ENCODE measurements at places on chromosomes 12 and 14.

DNA sequence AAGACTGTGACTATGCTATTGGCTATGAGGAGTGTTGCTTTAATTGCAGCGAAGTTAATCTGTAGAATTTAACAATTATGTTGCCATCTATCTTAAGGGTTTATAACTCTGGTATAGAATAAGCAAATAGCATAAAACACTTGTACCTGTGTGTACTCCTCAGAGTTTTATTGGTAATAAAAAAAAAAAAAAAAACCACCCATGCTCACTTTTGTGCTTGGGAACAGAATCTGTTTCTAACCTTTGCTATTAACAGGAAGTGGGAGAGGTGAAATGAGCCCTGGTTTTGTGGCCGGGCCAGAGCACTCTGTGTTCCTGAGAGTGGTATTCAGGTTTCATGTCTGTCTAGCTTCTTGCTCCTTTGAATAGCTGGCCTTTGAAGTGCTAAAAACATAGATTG lies 53.1 kb downstream of the PDE3A start:
- DNase-seq = no peak

- no peak for DNase-seq
These were observed 35.1 kb upstream of the PPP2R5C start for GRCh38 chr14:101726295-101726953.

DNA sequence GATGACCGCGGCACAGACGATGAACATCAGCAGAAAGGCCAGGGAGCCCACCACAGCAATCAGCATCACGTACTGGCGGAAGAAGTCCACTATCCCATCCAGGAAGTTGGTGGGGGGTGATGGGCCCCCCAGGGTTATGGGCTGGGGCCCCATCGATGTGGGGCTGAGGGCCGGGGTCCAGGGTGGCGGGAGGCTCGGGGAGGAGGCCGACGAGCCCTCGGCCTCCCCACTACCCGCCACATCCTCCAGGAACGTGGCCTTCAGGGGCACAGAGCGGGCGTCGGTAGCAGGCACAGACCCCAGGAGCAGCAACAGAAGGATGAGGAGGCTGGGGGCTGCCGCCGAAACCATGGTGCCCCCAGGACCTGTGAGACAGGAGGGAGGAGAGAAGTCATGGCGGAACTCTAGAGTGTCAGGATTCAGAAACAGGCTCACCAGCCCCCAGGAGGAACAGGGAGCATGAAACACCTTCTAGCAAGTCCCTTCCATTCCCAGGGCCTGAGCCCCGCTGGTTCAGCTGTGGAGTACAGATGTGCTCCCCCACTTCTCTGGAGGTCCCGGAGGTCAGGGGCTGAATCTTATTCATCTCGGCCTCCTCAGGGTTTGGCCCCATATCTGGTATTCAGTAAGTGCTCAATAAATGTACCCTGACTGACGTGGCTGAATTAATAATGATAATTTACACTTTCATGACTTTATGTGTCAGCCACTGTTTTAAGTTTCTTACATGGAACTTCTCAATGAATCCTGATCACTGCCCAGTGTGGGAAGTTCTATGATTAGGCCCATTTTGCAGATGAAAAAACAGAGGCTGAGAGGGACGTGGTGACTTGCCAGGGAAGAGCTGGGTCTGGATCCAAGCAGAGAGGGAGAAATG lies 5.6 kb downstream of the TMEM119 start:
- DNase-seq = no peak

GRCh38 chr12:22610131-22610530 lies 14.8 kb upstream of the ETNK1 start:
- DNase-seq = no peak

DNA sequence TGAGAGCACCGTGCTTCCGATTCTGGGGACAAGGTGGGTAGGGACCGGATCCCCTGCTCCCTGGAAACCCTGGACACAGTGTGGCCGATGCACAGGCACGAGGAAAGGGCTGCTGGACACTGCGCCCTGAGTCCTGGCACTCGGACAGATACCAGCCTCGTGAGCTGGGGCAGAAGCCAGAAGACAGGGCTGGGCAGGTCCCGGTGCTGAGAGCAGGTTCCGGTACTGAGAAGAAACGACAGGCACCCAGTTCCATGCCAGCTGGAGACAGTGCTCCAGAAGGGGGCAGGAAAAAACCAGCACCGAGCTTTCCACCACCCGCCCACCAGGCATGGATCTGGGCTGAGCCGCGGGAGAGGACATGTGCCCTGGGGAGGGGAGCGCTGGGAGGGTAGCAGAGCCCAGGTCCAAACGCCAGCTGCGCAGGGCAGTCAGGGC lies 6.5 kb downstream of the XRCC3 start:
- DNase-seq = no peak

DNA sequence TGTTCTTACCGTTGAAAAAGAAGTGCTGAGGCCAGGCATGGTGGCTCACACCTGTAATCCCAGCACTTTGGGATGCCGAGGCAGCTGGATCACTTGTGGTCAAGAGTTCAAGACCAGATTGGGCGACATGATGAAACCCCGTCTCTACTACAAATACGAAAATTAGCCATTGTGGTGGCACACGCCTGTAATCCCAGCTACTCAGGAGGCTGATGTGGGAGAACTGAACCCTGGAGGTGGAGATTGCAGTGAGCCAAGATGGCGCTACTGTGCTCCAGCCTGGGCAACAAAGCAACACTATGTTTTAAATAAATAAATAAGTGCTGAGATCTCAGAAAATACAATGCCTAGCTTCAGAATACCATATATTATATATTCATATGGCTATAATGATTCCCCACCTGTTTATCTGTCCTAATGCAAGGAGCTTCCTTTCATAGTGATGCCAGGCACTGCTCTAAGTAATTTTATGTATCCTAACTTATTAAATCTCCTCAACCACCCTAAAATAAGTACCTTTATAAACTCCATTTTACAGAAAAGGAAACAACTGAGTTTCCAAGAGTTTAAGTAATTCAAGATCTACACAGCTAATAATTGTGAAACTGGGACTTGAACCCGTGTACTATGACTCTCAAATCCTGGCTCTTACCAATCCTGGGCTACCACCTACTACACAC lies 7.3 kb downstream of the PHLDA1 start:
- DNase-seq = no peak

Measured in retinal pigment epithelial cell (primary cell).